BJ (cell line): ENCODE measurements at places on chromosomes 2 and 18.

DNA sequence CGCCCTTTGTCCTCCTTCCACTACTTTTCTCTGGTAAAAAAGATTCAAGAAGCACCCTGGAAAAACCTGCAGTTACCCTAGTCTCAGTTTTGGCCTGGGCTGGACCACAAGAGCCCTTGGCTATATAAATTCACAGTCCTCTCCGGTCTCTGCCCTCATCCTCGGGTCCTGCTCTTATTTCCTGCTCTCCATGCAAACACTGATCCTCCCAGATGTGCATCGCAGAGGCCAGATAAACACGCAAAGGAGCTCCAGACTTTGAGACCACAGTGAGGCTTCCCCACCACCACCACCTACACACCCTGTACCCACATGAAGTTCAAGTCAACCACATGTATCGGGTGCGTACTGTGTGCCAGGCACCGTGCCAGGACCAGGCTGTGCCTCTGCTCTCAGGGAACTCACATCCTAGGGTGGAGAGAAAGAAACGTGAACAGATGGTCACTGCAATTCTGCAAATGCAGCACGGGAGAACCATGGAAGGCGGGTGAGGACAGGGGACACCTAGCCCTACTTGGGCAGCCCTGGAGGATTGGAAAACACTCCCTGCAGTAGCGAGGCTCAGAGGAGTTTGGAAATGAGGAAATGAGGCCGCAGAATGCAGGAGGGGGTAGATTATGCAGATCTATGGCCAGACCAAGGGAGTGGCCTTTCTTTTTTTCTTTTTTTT lies 7.4 kb downstream of the CTDSP1 start:
- DNase-seq = no peak

GRCh38 chr18:23270986-23271680 lies 135.8 kb downstream of the CABLES1 start:
- DNase-seq = no peak

DNA sequence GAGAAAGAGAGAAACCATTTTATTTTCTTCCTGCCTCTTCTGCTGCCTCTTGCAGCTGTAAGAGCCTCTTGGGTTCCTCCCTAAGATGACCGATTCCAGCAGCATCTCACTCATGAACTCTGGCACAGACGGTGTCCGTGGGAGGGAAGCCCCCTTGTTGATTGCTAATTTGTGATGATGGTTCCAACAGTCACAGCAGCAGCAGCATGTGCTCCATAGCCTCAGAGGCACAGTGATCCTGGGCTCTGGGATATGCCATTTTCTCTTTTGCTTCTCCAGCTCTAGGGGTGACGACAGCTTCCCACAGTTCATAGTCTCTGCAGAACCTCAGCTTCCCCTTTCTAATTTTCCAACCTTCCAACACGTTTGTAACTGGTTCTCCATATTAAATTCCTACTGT lies 324.2 kb upstream of the HS6ST1 start:
- DNase-seq = no peak

GRCh38 chr18:76686737-76687231 lies 135.6 kb upstream of the ZNF236 start:
- no peak for DNase-seq

DNA sequence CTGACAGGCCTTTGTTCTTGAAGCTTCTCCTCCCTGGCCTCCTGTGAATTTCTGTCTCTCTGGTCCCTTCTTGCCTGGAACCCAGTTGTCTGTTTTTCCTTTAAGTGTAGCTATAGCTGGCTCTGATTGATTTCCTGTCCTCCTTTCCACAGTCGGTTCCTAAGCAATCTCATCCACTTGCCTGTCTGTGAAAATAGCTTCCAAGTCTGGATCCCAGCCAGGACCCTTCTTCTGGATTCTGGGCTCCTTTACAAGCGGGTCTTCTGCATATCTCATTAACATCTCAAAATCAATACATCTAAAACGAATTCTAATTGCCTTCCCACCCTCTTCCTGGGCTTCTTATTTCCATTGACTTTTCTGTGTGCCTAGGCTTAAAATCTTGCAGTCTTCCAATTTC lies 124.9 kb downstream of the DAW1 start:
- no peak for DNase-seq

DNA sequence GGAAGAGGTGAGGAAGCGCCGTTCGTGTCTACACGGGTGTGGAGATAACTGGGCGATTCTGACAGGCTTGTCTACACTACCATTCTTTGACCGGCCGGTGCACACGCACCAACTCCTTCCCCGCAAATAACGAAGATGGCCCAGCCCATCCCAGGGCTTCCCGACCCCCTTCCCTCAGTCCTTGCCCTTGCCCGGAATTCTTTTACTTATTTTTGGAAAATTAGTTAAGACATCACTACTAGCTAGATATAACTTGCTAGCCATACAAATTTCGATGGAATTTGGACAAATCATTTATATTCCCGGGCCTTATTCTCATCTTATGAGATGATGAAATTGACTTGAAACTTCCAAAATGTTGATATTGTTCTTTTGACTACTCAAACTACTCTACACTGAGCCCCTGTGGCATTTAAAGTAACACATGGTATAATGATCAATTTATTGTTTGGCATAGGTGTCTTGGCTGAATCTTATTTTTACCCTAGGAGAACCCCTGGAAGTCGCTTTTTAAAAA lies 1.3 kb downstream of the ERICH2 start:
- no peak for DNase-seq

GRCh38 chr18:50656396-50656795 lies 96.5 kb downstream of the MAPK4 start:
- DNase-seq = no peak

GRCh38 chr18:45871431-45872084 lies 46.1 kb downstream of the SIGLEC15 start:
- no peak for DNase-seq

GRCh38 chr18:60070631-60071030 lies 170.8 kb downstream of the PMAIP1 start:
- DNase-seq = no peak
